Glomerular endothelial cell (primary cell): ENCODE measurements at places on chromosomes 5 and 9. TPM values are rescaled to one million over a fixed set of nuclear protein-coding genes. Genes with fewer than 3 reads are reported as not detected.

The AGXT2 gene
- not detected in 2 replicates for total RNA-seq

The ABCA1 gene
- 36.5 and 45.9 TPM in 2 replicates for total RNA-seq

The RFK gene
- 21.8 and 26.0 TPM in 2 replicates for total RNA-seq

The SPATA31E1 gene
- total RNA-seq, result not detected in 2 replicates

The ENC1 gene
- 116 and 155 TPM in 2 replicates for total RNA-seq

The PCDHB13 gene
- total RNA-seq, result 1.8 and 3.0 TPM in 2 replicates

The KCTD16 gene
- total RNA-seq, result 0.10 and 0.18 TPM in 2 replicates
